ENCODE measurements at places on chromosomes 12 and 14.

GRCh38 chr12:26319511-26319910 lies 124.1 kb downstream of the SSPN start:
- DNase-seq: no peak

- DNase-seq: no peak
Measured at GRCh38 chr12:62347922-62348650, 87.9 kb downstream of the USP15 start.

DNA sequence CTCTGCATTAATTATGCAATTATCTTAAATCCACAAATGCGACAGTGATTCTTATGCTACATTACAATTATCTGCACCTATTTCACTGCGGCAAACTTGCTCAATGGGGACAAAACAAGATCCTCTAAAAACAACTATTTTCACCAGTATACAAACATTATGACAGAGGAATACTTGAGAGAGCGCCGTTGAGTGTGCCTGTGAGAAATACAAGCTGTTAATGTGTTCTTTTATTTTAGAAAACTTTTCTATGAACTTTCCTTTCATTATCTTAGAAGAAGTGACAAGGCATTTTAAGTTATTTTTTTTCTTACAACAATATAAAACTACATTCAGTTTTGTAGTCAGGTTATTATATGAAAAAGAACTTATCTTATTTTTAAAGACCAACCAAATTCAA lies 1247.0 kb downstream of the FSCB start:
- no peak for DNase-seq

DNA sequence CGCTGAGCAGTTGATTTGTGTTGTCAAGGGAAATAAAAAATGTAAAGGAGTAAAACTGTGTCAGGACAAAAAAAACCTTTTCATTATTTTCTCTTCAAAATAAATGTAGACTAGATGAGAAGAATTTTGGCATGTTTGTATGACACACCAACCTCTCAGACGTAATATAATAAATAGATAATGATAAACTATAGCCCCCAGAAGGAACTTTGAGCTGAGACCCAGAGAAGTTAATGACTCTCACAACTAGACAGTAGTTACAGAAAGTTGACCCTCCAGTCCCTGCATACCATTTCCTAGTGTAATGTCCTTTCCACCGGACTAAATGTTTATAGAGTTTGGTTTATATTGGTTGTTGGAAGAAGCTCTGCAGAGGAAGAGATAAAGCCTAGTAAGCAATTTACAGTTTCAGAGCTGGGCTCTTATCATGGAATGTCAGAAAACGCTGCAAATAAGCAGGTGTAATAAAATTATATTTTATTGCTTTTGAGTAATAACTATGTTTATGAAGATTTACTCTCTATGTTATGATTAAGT lies 97.3 kb downstream of the TRHDE start:
- no peak for DNase-seq

- no peak for DNase-seq
Measured at GRCh38 chr14:69797573-69798338, 715 bp upstream of the SLC10A1 start.

DNA sequence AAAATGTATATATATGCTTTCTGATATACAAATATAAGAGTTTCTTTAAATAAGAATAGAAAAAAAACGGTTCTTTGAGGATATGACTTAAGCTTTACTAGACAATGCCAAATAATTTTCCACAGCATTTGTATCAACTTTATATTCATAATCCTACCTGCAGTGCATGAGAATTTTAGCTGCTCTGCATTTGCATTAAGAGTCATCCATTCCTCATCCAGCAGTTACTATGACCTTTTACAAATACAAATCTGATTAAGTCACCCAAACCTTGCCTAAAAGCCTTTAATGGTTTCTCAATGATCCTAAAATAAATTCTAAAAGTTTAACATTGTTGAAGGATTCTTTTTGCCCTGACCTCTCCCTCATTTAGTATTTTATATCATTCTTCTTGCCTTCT lies 116.5 kb downstream of the MGAT4C start:
- no peak for DNase-seq

- DNase-seq: no peak
Measured at GRCh38 chr12:98188650-98189077, 326.7 kb upstream of the TMPO start.

DNA sequence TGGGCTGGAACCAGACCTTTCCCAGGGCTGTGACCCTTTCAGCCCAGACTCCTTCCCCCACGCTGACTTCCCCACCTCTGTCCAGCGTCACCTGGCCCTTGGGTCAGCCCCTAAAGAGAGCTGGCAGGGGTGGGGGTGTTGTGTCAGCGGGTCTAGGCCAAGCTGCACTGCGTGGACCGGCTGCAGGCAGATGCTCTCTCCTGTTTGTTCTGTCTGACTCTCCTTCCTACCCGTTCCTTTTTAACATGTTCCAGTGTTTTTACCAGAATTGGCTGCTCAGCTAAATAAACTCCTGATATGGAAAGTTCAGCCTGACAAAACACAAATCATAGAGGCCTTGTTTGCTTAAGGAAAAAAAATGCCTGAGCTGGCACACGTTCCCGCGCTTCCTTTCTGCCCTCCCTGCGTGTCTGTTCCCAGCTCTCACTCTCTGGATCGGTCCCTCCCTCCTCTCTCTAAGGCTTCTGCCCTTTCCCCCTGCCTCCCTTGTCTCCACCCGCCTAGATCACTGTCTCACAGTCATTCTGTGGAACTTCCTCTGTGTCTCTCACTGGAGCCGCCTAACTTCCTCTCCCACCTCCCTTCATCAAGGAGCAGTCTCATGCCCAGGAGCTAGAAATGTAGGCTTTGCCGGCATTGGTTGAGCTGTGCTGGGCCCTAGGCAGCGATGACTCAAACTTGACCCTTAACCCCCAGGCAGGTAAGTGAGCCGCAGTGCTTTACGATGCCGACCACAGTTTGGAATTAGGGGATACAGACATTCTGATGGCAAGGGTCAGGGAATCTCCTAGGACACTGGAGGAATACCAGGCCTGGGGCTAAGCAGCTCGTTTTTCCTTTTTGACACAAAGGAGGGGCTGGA lies 15.5 kb upstream of the MLXIP start:
- DNase-seq: no peak

- DNase-seq: no peak
Measured at GRCh38 chr12:124316257-124316900, 21.5 kb downstream of the RFLNA start.

- DNase-seq: no peak
Measured at GRCh38 chr12:14572401-14572800, 4.7 kb upstream of the PLBD1 start.

GRCh38 chr12:18130851-18131250 lies 40.9 kb upstream of the RERGL start:
- no peak for DNase-seq

DNA sequence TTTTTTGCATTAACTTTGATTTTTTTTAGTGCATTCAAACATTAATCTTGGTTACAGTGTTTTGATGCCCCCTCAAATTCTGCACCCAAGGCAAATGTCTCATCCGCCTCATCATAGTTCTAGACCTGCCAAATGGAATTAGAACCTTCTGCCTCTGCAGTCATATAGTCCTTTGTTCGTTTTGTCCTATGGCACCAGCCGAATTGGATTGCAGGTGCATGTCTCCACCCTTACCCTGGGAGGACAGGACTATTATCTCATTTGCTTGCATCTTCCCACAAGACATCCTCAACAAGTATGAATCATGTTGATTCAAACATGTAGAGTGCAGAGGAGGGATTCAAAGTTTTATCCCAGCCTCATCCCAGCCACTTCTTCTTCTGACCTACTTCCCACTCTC lies 579.1 kb downstream of the VRK1 start:
- DNase-seq: no peak

DNA sequence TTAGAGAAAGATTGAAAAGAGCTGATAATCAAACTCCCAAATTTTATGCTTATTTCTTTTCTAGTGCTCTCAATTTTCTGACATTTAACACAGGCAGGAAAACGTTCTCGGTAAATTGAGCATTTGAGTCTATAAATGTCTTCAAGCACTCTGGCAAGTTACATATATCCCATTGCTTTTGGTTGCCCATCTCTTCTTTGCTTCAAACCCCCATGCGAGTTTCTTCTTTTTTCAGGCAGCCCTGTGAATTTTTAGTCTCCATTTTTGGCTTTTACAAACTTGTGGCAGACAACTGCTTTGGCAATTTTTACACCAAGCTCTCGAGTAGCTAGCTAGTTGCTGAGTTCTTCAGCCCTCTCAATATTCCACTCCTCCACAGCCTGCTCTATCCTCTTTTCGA lies 8.7 kb upstream of the TMEM63C start:
- DNase-seq: no peak

GRCh38 chr12:2959505-2960389 lies 550 bp downstream of the TEAD4 start:
- DNase-seq: no peak

DNA sequence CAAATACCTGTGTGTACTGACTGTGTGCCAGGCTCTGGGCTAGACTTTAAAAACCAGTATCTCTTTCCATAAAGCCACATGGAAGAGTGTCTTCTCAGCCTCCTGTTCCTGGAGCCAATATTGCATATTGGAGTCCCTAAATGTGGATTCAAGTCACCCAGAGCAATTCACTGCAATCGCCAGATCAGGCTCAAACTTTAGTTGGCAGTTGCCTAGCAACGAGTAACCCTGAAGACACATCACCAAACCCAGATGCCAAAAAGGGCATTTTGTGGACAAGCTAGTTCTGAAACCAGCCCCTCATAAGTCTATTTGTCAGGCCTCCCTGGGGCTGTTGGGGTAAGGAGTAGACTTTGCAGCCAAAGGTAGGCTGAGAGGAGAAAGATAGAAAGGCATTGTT lies 13.7 kb downstream of the DPF3 start:
- no peak for DNase-seq

DNA sequence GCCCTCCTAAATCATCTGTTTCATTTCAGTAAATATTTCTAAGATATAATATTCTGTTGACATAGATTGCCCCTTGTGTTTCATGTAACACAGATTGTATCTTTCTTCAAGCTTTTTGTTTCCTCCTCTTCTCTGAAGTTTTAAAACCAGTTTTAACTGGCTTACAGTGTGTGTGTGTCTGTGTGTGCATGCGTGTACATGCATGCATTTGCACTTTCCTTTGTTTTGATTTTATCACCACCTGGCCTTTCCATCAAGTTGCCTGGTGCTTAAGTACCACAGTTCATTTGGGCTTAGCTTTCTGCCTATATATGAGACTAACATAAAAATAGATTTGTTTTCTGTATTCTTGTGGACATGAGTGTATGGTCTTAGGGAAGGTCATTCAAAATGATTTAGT lies 31.9 kb downstream of the ETNK1 start:
- no peak for DNase-seq

GRCh38 chr14:22131749-22132476 lies 457.1 kb downstream of the DAD1 start:
- DNase-seq: no peak

DNA sequence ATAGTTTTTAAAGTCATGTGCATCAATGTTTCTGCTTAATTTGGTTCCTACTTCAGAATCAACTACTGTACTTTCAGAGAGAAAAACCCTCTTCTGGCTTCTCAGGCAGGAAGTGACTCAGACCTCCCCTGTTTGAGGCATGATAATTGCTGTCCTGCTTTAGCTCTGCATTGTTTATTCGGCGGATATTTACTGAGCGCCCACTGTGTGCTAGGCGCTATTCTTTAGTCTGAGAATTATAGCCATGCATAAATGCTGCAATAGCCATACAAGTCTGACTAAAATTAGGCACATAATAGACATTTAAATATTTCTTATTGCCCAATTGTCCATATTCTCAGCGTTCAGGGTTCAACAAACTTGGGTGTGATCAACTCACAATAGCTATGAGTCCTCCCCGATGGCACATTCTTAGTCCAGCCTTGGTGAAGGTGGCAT lies 6.1 kb upstream of the AMIGO2 start:
- no peak for DNase-seq

- DNase-seq: no peak
Measured at GRCh38 chr14:49953196-49953595, 60.3 kb downstream of the ARF6 start.

- no peak for DNase-seq
Measured at GRCh38 chr12:12482150-12482761, 80.4 kb downstream of the DUSP16 start.

DNA sequence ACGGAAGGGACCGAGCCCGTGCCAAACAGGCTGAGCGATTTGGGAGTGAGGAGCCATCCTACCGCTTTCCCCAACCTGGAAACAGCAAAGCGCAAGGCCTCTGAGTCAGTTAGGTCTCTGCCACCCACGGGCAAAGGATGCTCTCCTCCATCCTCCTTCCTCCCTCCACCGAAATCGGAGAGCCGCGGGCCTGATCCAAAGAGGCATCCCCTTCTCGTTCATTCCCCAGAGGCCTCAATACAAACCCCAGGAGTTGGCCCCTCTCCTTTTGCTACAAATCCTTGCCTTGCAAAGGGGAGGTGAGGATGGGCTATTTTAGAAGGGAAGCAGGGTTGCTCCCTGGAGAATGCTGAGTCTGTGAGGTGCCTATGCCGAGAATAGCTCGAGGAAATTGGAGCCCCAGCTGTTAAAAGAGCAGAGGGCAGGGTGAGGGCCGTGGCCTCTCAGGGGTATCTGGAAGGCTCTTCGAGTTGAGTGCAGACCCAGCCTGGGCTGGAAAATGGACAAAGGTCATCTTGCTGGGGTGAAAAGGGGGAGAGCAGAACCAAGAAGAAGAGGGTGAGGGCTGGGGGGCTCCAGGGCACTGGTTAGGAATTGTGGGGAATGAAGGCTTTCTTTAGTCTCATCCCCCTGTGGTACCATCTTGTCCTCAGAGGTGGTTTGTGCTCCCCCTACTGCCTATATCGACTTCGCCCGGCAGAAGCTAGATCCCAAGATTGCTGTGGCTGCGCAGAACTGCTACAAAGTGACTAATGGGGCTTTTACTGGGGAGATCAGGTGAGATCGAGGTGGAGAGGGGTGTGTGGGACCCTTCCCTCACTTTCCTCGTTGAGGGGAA lies 1.1 kb downstream of the TPI1 start:
- DNase-seq: no peak

DNA sequence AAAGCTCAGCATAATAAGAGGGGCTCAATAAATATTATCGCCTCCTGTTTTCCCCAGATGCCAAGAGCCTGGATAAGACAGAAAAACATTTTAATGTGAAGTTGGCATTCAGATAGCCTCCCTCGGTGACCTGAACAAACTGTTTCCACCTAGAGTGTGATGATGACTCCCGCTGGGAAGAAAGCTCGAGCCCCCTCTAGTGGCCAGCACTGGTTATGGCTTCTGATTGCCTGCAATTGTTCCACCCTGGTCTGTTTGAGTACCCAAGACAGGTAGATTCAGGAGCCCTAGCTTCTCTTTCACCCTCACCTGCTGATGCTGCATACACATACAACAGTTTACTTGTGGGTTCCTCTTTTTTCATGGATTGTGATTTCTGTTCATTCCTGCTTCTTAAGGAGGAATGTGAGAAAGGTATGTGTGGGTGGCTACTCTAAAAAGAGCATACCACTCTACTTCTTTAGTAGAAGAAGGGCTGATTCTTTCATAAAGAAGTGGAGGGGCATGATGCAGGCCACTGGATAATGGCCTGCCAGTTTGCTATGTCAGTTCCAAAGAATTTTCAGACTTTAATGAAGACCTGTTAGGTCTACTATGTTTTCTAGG lies 6.4 kb downstream of the ERG28 start:
- peak; percentile 66 for DNase-seq

GRCh38 chr12:124375789-124376175 lies 80.9 kb downstream of the RFLNA start:
- no peak for DNase-seq

Data from stimulated activated CD4-positive, alpha-beta T cell treated with anti-CD3 and anti-CD28 coated beads, Interleukin-15, amount 100 ng/mL, for 1 hour (primary cell).